ENCODE measurements at places on chromosomes 7 and 10.

DNA sequence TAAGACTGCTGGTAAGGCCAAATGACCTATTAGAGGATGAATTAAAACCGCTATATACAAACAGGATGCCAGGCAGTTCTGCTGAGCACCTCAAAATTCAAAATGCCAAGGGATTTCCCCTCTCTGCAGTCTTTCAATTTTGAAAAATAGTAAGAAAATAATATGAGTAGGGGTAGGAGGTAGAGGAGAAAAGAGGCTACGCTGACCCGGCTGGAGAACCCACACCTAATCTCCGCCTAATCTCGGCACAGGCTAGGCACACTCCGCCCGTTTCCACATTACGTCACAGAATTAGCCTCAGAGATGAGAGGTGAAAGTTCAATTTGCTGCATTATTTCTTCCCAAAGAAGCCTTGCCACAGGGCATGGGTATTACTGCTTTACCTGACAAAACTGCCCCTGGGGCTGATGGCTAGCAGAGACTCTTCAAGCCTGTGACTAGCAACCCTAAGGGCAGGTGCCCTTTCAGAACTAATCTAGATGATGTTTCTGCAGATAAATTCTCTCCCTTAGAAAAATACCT is 21.3 kb upstream of the SPOCK2 start:
- no peak for DNase-seq

DNA sequence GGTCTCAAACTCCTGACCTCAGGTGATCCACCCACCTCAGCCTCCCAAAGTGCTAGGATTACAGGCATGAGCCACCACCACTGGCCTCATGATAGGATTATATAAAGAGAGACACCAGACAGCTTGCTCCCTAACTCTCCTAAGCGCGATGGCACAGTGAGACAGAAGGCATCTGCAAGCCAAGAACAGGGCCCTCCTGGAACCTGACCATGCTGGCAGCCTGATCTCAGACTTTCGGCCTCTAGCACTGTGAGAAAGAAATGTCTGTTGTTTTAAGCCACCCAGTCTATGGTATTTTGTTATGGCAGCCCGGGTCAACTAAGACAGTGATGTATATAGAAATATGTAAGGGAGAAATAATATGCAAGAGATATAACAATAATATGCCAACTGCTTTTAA is 51.2 kb downstream of the SRPK2 start:
- no peak for DNase-seq

DNA sequence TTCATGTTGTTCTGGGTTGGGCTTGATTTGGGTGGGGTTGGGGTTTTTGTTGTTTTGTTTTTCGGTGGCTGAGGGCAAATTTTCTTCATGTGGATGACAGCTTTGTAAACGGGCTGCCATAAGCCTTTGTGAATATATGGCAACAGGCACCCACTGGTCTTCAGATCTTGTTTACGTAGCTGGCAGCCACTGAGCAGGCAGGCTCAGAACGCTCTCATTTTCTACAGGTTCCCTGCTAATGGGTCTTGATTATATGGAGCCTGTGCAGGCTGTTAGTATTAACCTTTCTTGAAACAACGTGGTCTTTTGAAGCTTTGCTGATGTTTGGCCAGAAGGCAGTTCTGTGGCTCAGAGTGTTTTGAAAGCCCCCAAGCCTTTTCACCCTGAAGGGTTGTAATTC is 199.7 kb downstream of the TNS3 start:
- no peak for DNase-seq

- no peak for DNase-seq
Measured at GRCh38 chr7:70033226-70033625, 435.0 kb downstream of the AUTS2 start.

GRCh38 chr7:52447581-52448180 is 587.8 kb upstream of the POM121L12 start:
- DNase-seq: no peak

GRCh38 chr7:90736968-90737939 is 141.1 kb downstream of the CDK14 start:
- DNase-seq: no peak

GRCh38 chr7:133255486-133255885 is 2.6 kb downstream of the EXOC4 start:
- DNase-seq: no peak

GRCh38 chr10:124017729-124018128 is 75.7 kb downstream of the CHST15 start:
- no peak for DNase-seq

DNA sequence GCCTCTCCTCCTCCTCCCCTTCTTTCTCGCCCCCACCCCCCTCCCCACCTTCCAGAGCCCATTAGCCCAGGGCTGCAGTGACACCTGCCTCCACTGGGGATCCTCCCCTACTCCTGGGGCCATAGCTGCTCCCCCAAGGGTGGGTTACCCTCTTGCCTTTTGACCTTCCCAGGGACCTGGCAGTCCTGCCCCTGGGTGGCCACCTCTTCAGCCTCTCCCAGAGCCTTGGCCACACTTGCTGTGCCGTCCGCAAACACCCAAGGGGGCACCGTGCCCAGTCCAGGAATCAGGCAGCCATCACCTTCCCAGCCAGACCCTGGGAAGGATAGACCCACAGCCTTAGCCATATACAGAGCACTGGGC is 19.8 kb upstream of the CLDN4 start:
- DNase-seq: no peak

- DNase-seq: peak; percentile 21
Measured at GRCh38 chr10:80924063-80924952, 386.6 kb downstream of the SH2D4B start.

- no peak for DNase-seq
Measured at GRCh38 chr10:79088176-79088575, 19.4 kb downstream of the ZMIZ1 start.

DNA sequence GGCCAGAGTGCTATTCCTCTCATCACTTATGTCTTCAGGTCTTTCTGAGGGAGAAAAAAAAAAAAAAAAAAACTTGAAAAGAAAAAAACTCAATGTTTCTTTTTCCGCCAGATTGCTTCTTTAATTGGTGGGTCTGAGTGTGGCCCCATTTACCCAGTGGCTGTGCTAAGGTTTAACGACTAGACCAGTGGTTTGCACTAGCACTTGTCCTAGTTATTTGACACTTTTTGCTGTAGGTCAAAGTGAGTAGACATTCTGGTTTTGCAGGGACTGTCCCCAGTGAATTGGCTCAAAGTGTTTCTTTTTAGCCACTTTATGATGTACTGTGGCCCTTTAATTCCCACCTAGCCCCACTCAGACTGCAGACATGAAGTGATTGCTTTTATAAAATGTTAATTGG is 273.3 kb downstream of the PTEN start:
- no peak for DNase-seq

- no peak for DNase-seq
Measured at GRCh38 chr7:23628370-23628769, 31.2 kb downstream of the CCDC126 start.

GRCh38 chr10:19906108-19906791 is 90.0 kb downstream of the PLXDC2 start:
- no peak for DNase-seq

DNA sequence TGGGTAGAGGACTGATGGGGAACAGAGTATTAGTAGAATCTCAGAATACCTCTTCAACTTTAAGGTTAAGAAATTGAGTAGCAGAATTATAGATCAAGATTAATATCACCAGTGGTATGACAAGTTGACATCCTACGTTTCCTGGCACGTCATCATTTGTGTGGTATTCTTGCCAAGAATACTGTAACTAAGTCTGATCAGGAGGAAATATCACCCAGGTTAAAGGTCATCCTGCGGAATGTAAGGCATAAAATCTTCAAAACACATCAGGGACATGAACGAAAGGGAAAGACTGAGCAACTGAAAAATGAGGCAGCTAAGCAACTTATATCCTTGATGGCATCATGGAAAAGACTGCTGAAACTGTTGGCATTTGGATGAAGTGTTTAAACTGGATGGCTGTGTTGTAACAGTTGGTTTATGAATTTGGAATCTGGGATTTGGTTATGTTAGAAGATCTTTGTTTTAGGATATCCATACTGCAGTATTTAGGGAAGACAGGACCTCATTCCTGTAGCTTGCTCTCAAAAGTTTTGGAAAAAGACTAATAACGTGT is 86.1 kb downstream of the TRIM24 start:
- DNase-seq: no peak

DNA sequence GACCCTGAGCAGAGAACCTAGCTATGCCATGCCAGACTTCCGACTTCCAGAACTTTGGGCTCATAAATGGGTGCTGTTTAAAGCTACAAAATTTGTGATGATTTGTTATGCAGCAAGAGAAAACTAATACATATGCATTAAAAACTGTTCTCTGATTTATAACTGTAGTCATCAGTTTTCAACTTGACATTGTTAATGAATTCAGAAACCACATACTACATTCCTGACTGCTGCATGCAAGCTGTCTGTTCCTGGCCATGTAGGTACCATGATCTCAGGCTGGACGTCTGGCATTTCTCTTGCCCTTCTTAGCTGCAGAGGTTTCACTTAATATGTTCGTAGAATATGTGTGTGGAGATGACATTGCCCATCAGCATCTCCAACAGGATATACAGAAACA is 28.4 kb downstream of the MKX start:
- DNase-seq: no peak

- DNase-seq: peak; percentile 80
Measured at GRCh38 chr10:96587264-96588059, 650 bp upstream of the TM9SF3 start.

- peak; percentile 19 for DNase-seq
Measured at GRCh38 chr10:133158437-133158755, 1.6 kb upstream of the KNDC1 start.

DNA sequence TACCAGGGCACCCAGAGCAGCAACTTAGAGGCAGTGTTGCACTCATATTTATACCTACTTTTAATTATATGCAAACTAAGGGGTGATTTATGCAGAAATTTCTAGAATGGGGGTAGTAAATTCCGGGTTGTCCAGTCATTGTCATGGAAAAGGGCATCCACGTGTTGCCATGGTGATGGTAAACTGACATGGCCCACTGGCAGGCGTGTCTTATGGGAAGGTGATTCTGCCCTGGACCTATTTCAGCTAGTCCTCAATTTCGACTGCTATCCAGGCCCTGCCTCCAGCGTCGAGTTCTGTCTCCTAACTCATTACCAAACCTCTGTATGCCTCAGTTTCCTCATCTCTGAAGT is 12.8 kb downstream of the SNX8 start:
- no peak for DNase-seq

DNA sequence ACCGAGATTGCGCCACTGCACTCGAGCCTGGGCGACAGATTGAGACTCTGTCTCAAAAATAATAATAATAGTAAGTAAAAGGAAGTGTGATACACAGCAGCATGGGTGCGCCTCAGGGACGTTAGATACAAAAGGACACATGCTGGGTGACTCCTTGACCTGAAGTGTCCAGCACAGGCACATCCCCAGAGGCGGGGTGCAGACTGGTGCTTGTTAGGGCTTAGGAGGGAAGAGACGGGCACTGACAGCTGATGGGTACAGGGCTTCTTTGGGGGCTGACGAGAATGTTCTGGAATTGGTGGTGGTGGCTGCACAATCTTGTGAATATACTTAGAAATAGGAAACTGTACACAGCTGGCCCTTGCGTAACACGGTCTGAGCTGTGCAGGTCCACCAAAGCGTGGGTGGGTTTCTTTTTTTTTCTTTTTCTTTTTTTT is 61.8 kb upstream of the DNAJB6 start:
- no peak for DNase-seq

GRCh38 chr7:66323114-66323796 is 118.1 kb downstream of the TPST1 start:
- DNase-seq: no peak

DNA sequence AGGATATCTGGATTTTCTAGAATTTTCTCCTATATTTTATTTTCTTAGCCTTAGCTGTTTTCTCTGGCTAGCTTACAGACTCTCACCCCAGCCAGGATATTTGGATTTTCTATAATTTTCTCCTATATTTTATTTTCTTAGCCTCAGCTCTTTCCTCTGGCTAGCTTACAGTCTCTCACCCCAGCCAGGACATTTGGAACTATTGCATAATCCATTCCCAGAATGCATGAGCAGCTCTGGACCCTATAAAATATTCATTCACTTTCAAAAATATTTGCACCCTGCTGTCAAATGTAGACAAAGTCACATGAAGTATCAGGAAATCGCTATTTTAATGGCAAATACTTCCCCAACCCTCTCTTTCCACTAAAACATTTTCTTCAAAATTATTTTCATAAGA is 298.9 kb downstream of the DNAJB6 start:
- no peak for DNase-seq

- DNase-seq: no peak
Measured at GRCh38 chr7:38736138-38736537, 105.0 kb upstream of the AMPH start.

DNA sequence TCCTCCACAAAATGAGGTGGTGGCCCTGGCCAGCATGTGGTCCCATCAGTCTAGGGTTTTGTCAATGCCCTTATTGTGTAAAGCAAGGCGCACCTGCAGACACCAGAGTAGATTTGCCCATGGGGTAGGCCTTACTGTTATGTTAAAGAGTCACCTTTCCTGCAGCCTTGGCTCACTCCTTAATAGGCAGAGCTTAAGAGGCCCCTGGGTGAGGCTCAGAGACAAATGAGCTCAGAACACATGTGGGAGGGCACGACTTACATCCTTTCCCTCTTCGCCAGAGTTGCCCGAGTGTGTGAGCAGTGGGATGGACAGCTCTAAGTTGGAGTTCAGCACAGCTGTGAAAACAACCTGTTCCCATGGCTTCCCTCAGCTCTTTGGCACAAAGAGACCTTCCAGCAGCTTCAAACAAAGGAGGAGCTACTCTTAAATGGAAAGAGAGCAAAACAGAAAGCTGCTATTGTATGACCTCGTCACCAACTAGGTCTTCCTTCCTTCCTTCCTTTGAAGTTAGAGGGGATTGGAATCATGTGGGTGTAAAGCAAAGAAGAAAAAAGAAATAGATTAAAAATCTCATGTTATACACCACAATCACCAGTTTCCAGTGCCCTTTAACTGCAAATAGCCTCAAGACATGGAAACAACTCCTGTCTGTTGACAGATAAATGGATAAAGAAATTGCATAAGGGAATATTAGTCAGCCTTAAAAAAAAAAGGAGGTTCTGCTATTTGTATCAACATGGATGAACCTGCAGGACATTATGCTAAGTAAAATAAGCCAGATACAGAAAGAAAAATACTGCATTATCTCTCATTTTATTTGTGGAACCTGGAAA is 11.9 kb upstream of the XPNPEP1 start:
- DNase-seq: no peak

GRCh38 chr7:38825721-38826440 is 83.1 kb downstream of the VPS41 start:
- no peak for DNase-seq

GRCh38 chr7:52735656-52736055 is 299.8 kb upstream of the POM121L12 start:
- DNase-seq: no peak

Measured in ovary (tissue), 10 donors.